ENCODE measurements at places on chromosomes 5 and 9. TPM values are rescaled to one million over a fixed set of nuclear protein-coding genes. Genes with fewer than 3 reads are reported as not detected.

DNA sequence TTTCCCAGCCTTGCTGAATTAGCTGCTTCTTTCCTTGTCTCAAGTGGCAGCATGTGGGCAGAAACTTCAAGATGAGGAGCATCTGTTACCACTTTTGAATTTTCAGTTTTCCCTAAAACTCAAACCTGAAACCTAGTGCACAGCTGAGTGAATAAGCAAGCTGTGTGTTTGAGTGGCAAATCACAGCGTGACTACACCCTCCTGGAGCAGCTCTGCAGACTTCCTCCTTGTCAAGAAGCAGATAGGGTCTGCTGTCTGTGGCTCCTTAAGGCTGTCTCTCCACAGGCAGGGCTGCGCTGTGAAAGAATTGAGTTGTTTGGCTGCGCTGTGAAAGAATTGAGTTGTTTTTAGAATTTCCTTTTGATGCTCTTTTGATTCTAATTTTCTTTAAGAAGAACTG is 179.7 kb upstream of the HAPLN1 start:
- no peak for DNase-seq

DNA sequence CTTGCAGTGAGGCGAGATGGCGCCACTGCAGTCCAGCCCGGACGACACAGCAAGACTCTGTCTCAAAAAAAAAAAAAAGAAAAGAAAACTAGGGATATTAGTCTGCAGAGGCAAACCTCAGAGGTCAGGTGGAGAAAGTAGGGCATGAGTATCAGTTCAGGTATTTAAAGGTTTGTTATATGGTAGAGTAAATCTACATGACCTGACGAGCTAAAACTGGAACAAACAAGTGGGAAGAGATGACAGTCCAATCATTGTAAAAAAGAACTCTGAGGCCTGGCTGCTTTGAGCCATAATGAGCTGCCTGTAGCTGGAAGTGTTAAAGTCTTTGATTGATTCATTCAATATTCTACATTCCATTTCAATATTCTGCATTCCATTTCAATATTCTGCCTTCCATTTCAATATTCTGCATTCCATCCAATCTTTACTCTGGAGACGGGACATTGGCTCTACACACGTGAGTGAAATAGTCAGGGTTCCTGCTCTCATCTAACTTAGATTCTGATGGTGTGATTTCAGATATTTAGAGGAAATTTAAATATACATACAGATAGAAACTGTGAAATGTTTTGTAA is 28.9 kb upstream of the GRAMD2B start:
- DNase-seq = no peak

- no peak for DNase-seq
Measured at GRCh38 chr9:110520120-110520701, 59.3 kb downstream of the SVEP1 start.

- DNase-seq = no peak
Measured at GRCh38 chr9:35899021-35899420, 7.0 kb upstream of the HRCT1 start.

The SHISAL2B gene
- not detected for total RNA-seq

GRCh38 chr5:130109152-130109551 is 204.9 kb downstream of the CHSY3 start:
- DNase-seq = no peak

DNA sequence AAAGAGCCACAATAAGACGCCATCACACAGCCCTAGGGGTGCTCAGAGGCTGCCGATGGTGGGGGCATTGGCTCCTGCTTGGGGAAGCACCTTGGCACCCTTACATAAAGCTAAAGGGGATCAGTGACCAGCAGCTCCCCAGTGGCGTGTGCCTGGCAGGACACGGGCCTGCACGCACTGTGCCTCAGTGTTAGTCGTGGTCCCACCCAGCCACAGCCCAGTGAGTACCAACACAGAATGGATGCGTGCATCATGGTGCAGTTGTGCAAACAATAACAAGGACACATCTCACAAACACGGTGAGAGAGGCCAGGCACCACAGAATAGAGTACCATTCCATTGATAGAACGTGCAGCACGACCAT is 103.2 kb downstream of the WNK2 start:
- DNase-seq = no peak

DNA sequence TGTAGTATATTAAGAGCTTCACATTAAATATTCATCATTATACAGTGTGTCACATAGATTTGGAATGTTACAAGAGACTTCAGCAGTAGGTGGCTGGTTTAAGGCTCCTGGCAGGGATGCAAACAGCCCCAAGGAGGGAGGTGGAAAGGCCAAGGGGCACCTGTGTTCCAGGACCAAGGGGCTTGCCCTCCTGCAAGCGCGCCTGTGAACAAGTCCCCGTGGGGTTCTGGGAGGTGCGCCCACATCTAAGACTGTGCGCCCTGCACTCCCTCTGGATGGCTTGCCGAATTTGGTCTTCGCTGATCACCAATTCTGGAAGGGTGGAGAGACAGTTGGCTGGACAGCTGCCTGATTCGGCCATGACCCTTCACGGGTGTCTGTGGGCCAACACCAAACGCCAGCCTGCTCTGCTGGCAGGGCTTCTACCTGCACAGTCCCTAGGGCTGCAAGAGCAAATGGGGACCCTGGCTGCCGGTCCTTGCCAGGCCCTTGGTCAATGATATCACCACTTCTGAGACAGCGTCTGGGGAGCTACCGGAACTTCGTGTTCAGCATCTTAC is 12.1 kb upstream of the SLC25A51 start:
- no peak for DNase-seq

The ANKRD34B gene
- total RNA-seq = not detected

The CNTNAP3 gene
- 30.4 TPM for total RNA-seq

DNA sequence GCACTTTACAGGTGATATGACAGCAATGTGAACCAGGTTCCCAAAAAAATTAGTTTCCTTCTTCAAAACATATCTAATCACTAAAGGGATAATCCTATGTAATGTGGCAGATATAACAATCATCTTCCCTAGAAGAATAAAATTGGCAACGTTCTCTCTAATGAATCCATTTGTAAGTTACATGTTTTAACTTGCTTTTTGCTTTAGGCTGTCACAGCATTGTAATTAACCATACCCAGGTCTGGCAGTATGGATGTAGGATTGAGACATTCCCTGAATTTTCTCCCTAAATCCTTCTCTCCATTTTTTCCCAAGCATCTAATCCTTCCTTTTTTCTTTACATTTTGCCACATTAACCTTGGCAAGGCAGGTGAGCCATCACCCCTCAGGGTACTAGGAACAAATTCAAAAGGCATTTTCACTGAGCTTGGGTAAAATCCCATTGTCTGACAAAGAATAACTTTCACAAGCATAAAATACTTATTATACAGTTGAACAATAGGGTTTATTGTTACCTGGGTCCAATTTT is 548.3 kb downstream of the SEMA5A start:
- no peak for DNase-seq

DNA sequence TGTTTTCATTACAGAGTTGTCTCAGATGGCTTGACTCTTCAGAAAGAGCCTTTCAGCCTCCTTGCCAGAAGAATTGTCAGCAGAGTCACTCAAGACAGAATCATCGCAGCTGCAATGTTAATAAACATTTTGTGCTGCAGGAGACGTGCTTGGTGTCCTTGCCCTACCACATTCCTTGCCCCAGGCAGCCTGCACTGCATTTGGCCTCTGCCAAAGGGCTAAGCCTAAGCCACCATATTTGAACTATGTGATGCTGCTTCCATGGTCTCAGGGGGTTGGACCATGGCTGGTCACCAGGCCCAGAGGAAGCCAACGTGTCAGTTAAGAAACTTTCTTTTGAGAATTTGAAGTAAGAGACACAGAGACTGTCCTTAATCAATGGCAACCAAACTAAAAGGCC is 145.4 kb downstream of the ACTL7B start:
- DNase-seq = no peak

DNA sequence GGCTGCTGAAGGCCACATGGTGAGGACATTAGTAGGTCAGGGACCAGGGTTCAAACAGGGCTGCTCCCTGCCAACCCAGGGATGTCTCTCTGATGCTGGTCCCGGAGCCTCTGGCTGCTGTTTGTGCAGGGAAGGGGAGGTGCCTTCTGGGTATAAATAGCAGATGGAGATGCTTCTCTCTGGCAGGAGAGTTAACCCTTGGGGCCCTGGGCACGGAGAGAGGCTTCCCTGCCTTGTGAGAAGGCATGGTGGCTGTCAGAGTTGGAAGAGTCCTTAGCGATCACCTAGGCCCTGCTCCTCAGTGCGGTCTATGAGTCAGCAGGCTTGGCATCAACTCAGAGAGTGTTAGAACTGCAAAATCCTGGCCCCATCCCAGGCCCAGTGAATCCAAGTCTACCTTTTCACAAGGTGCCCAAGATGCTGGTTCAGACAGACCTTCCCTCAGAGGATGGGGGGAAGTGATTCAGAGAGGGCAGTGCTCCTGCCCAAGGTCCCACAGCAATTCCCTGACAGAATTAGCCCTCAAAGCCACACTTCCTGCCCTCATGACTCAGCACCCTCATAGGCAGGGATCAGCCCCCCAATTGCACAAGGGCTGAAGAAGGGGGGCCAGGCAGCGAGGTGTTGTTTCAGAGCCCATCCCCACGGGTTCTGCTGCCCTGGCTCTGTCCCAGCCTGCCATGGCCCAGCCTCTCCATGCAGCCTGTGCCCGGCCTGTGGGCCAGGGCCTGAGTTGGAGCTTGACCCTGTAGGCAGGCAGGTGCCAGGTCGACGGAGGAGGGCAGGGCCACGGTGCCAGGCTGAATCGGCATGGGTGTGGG is 25.6 kb downstream of the CAMK2A start:
- DNase-seq = no peak

The NOXA1 gene
- total RNA-seq = 1.0 TPM

- no peak for DNase-seq
Measured at GRCh38 chr5:81751836-81752643, 1.1 kb upstream of the SSBP2 start.

The HARS2 gene
- total RNA-seq = 27.2 TPM

DNA sequence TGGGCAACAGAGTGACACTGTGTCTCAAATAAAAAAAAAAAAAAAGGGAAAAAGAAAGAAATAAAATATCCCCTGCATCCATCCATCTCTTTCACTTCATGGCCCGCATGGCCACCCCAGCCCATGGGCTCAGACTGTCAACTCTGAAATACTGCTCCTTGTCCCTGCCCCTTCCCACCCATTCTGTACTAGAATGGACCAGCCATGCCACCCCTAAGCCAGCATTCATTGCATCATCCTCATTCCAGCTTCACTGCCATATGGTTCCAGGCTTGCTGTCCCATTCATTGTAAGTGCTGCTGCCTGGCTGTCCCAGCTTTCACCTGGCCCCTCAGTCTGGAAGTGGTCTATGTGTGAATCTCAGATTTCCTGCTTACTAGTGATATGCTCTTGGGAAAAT is 46.2 kb downstream of the SPRY4 start:
- DNase-seq = no peak

The SPINK7 gene
- total RNA-seq = not detected

The SET gene
- total RNA-seq = 381 TPM

GRCh38 chr5:177600508-177601018 is 631 bp downstream of the B4GALT7 start:
- DNase-seq = no peak

DNA sequence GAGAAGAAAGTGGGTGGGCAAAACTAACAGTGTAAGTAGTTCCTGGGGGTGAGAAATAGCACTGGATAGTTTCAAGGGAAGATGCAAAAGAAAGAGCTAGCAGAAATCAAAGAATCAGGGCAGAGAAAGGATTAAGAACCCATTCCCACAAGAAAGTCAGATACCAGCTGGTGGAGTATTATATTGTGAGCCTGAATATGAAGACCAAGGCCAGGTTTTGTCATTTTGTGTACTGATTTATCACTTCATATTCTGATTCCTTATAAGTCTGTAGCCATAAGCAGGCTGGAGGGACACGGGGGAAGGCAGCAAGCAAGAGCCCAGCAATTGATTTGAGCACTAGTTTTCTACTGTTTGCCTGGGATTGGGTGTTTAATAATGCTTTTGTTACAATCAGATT is 80.2 kb downstream of the FREM1 start:
- no peak for DNase-seq

The TPRN gene
- 19.8 TPM for total RNA-seq

DNA sequence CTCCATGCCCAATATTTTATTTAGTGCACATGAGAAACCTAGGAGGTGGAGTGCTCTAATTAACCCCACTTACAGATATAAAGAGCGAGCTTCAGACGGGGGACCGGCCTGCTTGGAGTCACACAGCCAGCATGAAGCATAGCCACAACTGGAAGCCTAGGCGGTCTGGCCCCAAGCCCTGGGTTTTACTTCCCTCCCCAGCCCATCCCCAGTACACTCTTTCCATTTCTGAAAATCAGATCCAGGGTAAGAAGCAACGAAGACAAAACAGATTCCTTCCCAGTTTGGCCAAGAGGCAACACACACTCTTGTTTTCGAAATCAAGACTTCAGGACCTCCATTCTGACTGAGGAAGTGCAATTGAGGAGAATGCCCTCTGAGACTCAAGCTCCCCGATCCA is 27.1 kb downstream of the KCNMB1 start:
- no peak for DNase-seq

- DNase-seq = no peak
Measured at GRCh38 chr5:93873211-93873736, 131.9 kb upstream of the POU5F2 start.

The WDR38 gene
- total RNA-seq = not detected

The LCN15 gene
- not detected for total RNA-seq

DNA sequence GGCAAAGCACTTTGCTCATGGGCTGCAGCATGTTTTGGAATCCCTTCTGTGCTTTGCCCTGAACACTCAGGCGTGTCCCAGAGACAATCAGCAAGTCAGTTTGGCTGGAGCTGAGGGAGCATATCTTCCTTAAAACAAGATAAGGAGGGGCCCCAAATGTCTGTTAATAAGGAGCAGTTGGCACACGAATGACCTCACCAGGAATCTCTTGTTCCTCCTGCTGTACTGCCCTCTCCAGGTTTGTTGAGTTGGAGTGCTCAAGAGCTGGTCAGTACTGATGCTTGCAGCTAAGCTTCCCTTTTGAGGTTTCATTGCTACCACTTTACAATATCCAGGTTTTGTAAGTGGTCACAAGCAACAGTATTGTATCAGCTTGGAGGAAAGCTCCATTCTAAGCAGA is 101.3 kb upstream of the EGFLAM start:
- no peak for DNase-seq

The NTRK2 gene
- 30.9 TPM for total RNA-seq

- DNase-seq = no peak
Measured at GRCh38 chr5:158145827-158146226, 286.9 kb upstream of the CLINT1 start.

GRCh38 chr9:34684816-34685215 is 6.3 kb downstream of the CCL19 start:
- DNase-seq = no peak

The SH2D3C gene
- total RNA-seq = 19.3 TPM

DNA sequence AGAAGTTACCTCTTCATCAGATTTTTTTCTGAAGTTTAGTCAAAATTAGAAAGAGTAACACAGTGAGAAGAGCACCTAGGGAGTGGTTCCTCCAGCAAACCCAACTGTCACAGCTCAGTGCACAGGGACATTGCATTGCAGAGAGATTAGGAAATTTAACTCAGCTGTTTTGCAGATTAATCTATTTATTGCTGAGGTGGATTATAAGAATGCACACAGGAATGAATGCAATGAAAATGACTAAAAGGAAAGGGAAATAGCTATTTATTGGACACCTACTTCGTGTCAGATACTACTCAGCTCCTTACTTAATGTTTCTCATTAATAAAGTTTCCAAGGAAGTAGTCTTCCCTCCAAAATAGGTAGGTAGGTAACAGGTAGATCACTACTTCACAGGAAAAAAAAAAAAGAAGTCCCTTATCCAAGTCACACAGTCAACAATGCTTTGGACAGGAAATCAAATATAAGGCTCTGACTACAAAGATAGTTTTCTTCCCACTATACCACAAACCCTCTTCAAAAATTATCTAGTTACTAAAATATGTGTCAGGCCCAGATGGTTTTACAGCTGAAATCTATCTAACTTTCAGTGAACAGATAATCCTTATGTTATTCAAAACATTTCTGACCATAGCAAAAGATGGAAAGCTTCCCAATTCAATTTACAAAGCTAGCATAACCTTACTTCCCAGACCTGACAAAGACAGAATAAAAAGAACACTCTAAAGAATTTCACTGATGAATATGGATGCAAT is 442.2 kb upstream of the MPDZ start:
- no peak for DNase-seq
